ENCODE measurements at places on chromosomes 13 and 19.
A peak's percentile ranks its signal among the peaks of the same experiment; 100 is the strongest.

DNA sequence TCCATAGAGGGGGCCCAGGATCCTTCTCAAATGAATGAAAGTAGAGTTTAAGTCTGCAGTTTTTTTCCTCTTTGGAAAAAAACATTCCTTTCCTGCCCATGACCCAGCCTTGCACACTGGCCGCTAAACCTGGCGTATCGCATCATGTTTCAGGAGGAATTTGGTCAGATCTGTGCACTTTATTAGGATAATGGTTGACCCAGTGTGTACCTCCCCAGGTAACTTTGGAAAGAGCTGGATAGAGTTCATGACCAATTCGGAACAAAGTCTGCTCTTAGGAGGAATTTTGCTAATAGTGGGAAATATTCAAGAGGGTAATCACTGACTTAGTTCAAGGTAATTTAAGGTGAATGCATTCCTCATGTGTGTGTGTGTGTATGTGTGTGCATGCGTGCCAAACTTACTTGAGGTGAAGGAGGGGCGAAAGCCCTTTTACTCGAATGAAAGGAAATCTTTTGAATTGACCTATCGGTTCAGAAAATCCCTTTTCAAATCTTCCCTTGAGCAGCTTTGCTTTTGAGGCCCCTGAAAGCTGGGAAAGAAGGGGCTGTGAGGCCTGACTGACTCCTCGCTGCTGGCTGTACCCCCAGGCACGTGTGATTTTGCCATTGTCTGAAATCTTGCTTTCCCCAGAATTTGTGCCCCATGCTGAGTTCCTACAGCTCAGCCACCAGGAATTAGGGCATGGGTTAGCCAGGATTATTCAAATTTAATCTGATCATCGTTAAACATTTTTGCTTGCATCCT lies 46.3 kb downstream of the SIPA1L3 start:
- peak; percentile 93 for DNase-seq

DNA sequence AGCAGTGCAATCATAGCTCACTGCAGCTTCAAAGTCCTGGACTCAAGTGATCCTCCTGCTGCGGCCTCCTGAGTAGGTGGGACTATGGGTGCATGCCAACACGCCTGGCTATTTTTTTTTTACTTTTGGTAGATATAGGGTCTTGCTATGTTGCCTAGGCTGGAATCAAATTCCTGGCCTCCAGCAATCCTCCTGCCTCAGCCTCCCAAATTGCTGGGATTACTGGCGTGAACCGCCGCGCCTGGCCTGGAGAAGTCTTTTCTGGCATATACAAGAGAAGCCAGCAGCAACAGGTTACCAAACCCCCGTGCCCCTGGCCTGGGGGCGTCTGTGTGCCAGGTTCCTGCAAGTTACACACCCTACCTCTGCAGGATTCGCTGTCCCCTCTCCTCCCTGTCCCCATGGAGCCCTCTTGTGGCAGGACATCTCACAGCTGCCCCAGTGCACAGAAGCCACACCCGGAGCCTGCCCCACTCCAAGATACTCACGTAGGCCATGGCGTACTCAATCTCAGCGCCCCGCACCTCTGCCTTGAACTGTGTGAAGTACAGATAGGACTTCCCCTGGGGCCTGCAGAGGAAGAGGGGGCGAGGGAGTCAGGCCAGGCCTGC lies 9.9 kb downstream of the MYDGF start:
- DNase-seq, result peak; percentile 58

- DNase-seq, result no peak
Measured at GRCh38 chr13:92317066-92317465, 909.5 kb upstream of the GPC6 start.

DNA sequence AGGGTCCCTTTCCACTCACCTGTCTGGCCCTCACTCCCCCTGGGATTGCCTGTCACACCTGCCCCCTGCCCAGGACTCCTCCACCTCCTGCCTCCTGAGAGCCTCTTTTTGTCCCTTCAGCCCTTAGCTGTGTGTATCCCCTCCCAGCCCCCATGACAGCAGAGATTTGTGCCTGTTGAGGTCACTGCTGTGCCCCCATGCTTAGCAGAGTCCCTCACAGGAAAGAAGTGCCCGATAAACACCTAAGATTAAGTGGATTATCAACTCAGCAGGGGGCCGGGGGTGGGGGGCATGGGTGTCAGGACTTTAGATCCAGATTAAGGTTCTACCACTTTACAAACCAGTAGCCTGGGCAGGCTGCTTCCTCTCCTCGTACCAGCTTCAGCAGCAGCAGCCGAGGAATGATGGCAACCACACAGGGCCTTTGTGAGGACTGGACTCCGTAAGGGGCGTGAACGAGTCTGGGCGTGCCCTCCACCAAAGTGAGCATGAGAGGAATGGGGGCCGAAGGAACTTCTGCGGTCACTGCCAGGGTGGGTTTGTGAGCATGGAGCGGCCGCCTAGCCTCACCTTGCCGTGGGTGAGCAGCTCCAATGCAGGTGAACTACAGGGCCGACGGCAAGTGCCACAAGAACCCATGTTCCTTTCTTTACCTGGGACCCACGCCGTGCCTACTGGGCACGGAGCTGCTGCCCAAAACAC lies 36.1 kb downstream of the ZNF787 start:
- no peak for DNase-seq

DNA sequence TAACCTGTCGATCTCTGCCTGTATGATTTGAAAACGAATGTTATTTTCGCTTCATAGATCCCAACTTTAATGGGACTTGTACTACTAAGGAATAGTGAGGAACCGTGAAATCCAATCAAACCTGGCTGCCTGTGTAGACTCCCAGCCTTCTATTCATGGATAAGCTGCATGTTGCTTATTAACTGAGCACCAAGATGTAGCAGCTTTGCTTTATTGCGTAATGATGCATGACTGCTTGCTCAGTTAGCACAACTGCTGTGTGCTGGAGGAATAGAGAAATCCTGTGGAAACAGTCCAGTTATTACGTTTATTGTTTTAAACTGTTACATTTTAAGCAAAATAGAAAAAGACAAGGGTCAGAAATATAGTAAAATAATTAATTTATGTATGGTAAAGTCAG lies 108.2 kb downstream of the SHISA2 start:
- DNase-seq, result no peak

GRCh38 chr13:50127726-50128291 lies 112.6 kb downstream of the KCNRG start:
- DNase-seq, result peak; percentile 71
